ENCODE measurements at places on chromosomes 7 and 10. TPM values are rescaled to one million over a fixed set of nuclear protein-coding genes. Genes with fewer than 3 reads are reported as not detected.

Gene LEP
- total RNA-seq: under 0.01 TPM

DNA sequence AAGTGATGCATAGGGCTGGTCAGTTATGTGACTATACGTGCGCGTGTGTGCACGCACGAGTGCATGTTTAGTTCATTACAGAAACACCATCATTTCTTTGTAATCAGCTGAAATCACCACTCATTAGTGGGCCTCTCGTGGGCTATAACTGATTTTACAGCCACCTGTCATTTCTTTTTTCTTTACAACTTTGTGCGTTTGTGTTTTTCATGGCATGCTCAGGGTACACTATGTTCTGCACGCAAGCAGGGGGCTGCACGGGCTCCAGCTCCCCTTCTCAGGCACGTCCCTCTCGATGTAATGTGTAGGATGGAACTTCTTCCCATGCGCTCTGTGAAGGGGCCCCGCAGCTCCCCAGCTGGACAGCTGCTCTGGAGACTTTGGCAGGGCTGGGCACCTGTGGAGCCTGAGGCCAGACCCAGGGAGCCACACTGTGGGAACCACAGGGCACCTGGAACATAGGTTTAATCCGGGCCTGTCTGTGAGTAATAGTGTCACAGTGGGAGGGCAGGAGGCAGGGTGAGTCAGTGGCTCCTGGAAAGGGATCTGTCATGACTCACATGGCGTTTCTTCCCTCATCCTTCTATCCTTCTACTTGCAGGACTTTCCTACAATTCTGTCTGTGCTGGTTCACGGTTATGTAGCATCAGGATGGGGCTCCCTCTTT is 4.9 kb downstream of the GCK start:
- peak; percentile 70 for DNase-seq

- DNase-seq: peak; percentile 93
Measured at GRCh38 chr10:88157981-88158465, 294.6 kb downstream of the PTEN start.

DNA sequence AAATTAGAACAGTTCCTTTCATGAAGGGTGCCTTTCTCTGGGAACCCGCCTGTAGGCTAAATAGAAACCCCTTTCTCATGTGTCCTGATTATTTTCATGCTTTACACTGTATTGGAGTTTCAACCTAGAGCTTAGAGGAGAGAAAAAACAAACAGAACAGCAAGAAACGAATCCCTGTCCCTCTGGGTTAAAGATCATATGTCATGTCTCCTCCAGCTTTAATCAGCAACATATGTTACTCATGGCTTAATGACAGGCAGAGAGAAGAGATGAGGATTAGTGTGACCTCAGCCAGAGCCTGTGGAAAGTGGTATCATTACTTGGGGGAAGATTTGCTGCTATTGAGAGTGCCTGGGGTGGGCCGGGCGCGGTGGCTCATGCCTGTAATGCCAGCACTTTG is 32.1 kb downstream of the CRCP start:
- peak; percentile 51 for DNase-seq

GRCh38 chr7:5546626-5547025 is 123.0 kb upstream of the TNRC18 start:
- DNase-seq: no peak

DNA sequence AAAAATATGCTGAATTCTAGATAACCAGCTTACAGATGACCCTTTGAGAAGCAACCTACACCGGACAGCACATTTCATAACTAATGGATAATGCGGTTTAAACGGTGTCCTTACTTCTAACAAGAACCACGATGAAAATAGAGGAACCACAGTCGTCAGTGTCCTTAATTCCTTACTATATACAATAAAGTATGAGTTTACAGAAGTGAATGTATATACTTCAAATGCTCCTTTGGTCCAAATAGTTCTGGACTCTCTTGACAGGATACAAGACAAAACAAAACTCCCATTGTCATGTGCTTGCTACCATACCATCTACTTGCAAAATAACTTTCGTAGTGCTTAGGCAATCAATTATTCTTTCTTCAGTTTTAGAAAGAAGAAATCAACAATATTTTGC is 2.4 kb downstream of the NAMPT start:
- peak; percentile 40 for DNase-seq

DNA sequence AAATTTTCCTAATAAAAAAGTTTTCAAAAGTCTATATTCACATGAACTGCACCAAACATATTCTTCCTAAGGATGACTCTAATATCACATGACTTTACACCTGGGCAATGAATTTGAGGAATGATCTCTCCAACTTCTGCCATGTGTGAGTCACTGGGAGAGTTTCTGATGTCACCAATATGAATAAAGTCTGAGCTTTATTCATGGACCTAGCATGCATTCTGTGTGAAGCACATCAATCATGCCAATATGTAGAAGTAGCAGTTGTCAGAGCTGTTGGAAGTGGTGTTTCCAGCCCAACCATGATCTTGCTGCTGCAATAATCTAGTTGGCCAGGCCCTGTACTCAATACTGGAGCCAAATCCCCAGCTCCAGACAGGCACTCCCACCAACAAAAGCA is 91.7 kb upstream of the IFRD1 start:
- no peak for DNase-seq

Gene RGR
- total RNA-seq: not detected

Gene ZNF722
- not detected for total RNA-seq

- peak; percentile 98 for DNase-seq
Measured at GRCh38 chr10:72297805-72298591, 24.3 kb downstream of the DDIT4 start.

Measured in fibroblast of the aortic adventitia (primary cell).